ENCODE measurements at places on chromosomes 7 and 10.

DNA sequence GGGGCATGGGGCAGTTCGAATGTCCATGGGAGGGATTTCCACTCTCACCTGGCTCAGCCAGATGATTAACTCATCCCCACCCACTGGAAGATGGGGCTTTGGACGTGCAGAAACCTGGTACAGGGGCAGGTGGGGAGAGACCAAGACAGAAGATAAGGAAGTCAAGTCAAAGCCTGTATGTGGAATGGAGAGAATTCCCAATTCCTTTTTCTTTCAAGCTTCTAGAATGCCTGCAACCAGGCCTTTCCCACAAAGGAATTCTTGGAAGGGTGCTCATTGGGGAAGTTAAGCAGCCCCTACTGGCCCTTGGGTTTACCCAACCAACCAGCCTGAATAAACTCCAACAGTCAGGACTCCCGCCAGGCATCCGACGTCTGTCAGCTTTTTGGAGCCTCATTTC is 39.1 kb downstream of the CCM2 start:
- no peak for DNase-seq

GRCh38 chr7:99737726-99738125 is 2.7 kb upstream of the CYP3A7 start:
- no peak for DNase-seq

DNA sequence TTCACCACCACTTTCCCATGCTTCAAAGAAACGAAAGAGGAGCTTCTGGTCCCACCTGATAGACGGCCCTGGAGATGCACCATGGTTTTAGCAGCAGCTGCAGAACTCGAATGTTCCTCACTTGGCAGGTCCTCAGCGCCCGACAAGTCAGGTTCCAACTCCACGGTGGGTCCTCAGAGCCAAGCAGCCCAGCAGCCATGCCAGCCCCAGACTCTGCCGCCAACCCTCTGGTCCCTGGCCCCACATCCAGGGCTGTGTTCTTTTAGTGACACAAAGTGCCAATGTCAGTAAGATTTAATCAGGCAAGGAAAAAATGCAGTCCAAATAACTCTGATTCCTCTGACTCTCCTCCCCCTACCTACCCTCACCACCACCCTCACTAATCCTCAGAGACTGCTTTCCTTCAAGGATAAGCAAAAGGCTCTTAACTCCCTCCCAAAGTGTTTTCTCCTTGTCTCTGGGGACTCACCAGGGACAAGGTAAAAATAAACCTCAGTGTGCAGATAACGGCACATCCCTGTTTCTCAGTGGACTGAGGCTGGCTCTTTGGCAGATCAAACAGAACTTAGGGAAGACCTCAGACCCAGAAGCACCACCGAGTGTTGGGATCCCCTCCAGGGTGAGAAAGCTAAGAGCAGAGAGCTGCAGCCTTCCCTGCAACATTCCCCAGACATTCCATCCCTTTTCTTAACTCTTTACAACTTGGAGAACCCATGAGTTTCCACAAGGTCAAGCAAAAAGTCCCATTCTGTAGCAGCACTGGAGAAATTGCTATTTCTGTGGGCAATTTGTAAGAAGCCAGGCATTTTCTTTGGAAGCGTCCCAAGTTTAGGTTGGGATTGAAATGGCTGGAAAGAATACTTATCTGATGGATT is 358.9 kb downstream of the FRMD4A start:
- DNase-seq, result no peak

GRCh38 chr10:72906446-72906845 is 12.9 kb downstream of the OIT3 start:
- no peak for DNase-seq

GRCh38 chr7:36286226-36286625 is 103.4 kb upstream of the ANLN start:
- no peak for DNase-seq

DNA sequence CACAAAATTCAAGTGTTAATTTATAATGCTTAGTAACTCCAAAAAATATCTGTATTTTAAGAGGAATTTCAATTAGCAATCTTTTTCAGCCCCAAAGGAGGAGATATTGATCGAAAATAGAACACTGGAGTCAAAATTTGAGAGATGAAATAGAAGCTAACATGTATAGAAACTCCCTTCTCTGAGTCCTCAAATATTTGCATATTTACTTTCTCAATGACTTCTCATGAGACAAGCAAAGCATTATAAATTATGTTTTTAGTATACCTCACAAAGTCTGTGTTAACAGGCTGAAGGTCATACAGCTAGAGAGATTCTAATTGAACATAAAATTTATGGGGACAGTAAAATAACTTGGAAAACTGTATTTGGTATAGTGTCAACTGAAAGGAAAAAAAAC is 260.5 kb downstream of the GPAM start:
- DNase-seq, result no peak

DNA sequence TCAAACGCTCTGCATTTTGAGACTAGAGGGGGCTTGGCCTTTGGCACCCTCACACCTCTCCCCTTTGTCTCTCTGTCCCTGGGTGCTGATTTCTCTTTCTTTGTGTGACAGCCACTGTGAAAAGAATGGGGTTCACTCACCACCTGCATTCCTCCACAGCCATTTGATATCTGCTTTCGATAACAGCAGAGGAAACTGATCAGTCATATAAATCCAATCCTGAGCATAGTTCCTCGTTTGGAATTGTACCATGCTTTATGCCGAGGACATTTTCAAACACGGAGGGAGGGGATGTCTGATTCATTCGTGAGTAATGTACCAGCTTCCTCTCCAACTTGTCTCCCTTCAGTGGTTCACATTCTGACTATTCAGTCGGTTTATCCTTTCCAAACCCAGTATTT is 15.8 kb downstream of the MET start:
- DNase-seq, result no peak

GRCh38 chr10:73997461-73997786 is 492 bp upstream of the VCL start:
- no peak for DNase-seq

DNA sequence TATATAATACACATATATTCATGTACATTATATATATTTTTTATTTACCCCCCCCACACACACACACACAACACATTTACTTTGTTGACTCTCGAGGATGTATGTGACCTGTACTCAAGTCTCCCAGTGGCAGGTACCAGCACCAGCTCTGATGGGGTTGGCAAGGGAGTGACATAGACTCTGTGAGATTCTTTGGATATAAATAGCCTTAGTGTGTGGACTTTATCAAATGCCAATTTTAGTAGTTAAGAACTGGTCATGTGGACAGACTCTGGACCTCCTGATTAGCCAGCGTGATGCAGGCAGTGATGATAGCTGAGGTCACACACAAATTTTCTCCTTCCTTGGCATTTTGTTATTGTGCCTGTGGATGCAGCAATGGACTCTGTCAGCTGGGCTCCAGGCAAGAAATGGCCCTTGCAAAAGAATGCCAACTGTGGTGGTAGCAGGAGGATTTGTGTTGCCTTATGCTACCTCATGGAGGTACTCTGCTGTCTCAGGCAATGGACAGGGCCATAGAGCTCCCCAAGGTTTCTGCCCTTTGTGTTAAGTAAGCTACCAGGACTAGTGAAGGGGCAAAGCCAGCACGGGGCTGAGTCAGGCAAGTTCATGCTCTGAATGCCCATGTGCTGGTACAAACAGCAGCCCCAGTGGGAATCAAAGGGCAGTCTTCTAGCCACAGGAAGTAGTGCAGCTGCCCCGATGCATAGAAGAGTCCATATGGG is 224.6 kb upstream of the ZWINT start:
- DNase-seq, result no peak

- no peak for DNase-seq
These were observed 5.4 kb upstream of the PPP1R9A start for GRCh38 chr7:94901981-94902380.

GRCh38 chr7:3957472-3958108 is 656.5 kb downstream of the SDK1 start:
- DNase-seq, result no peak

GRCh38 chr10:43026039-43026973 is 50.6 kb upstream of the RET start:
- no peak for DNase-seq

DNA sequence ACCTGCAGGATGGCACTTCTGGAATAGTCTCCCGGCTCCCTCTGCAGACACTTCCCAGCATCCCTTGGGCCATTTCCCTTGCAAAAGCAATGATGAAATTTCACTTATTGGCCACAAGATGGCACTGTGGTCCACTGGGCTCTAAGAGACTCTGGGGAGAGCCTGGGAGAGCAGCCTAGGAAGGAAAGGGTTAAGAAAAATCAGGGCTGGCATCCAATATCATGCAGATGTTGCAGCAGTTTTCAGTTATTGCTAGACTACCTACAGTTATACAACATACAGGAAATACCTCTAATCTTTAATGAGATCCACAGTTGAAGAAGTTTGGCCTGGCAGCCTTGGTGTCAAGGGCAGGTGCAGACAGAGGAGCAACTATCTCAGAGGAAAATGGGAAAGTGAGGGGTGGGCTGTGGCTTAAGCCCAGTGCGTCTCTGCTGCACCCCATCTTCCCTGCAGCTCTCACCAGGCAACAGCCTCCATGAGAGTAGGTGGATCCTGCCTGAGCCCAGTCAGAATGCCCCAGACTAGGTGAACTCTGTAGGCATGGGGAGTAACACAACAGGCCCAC is 100.2 kb upstream of the PRSS58 start:
- peak; percentile 35 for DNase-seq

GRCh38 chr7:81487516-81487915 is 282.3 kb downstream of the HGF start:
- no peak for DNase-seq

GRCh38 chr7:14685167-14685566 is 217.4 kb downstream of the DGKB start:
- no peak for DNase-seq
